ENCODE measurements at places on chromosomes 4 and X. TPM values are rescaled to one million over a fixed set of nuclear protein-coding genes. Genes with fewer than 3 reads are reported as not detected.

Gene NEXMIF
- total RNA-seq, result not detected

Gene GPR119
- not detected for total RNA-seq

Gene SLC49A3
- total RNA-seq, result not detected

Gene CLIC2
- total RNA-seq, result 0.08 TPM

Gene ATP10D
- 12.1 TPM for total RNA-seq

Gene POU4F2
- not detected for total RNA-seq

Gene DCHS2
- not detected for total RNA-seq

Gene CYP2U1
- 9.3 TPM for total RNA-seq

Gene ERAS
- not detected for total RNA-seq

Gene CXorf65
- total RNA-seq, result not detected

Gene SULT1E1
- not detected for total RNA-seq

Gene NPY2R
- total RNA-seq, result not detected

Gene ARX
- total RNA-seq, result not detected

Gene ANOS1
- total RNA-seq, result 3.5 TPM

Gene OPHN1
- total RNA-seq, result 9.1 TPM

Gene RBMXL3
- total RNA-seq, result not detected

Gene HS6ST2
- not detected for total RNA-seq

Gene PPA2
- total RNA-seq, result 104 TPM

Gene TMEM47
- 46.1 TPM for total RNA-seq

Gene PDZD4
- total RNA-seq, result 0.09 TPM

Gene C4orf36
- 0.41 TPM for total RNA-seq

Gene GAGE2A
- not detected for total RNA-seq

Gene TRIML1
- total RNA-seq, result not detected

Gene PNPLA4
- total RNA-seq, result not detected

Gene GLOD5
- not detected for total RNA-seq

Gene CDX4
- not detected for total RNA-seq

Gene VCX3A
- not detected for total RNA-seq

Gene DLG3
- 19.4 TPM for total RNA-seq

Gene BMX
- not detected for total RNA-seq

Gene P2RY8
- total RNA-seq, result not detected

Gene TXK
- 1.9 TPM for total RNA-seq

Gene NMU
- not detected for total RNA-seq

Gene AP1AR
- 35.3 TPM for total RNA-seq

Gene GRID2
- not detected for total RNA-seq

Gene SFRP2
- total RNA-seq, result not detected

Gene RBM46
- not detected for total RNA-seq

Gene MAGEA10
- total RNA-seq, result not detected

Gene GAGE12F
- total RNA-seq, result not detected

Gene TMSB15A
- total RNA-seq, result 44.2 TPM

Gene ZNF157
- not detected for total RNA-seq

Gene PLA2G12A
- total RNA-seq, result 15.5 TPM

Gene PCDH18
- total RNA-seq, result 15.1 TPM

Gene INPP4B
- 0.69 TPM for total RNA-seq

All from SJSA1 (cell line).